ENCODE measurements at places on chromosomes 7 and 10.

DNA sequence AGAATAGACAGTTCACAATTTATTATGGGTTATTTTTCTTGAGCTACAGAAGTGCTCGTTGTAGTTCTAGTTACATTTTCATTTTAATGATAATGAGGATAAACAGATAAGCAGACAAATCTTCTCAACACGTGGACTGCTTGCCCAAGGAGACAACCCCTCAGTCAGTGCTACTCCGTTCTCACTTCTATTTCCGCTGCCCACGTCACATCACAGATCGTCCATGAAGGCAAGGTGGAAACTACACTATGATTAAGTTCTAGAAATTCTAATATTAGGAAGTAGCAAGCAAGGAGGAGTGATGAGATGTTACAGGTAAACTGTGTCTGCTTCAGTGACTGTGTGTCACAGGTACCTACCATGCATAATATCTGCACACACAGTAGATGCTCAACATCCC is 210.5 kb downstream of the CHCHD3 start:
- DNase-seq = no peak

DNA sequence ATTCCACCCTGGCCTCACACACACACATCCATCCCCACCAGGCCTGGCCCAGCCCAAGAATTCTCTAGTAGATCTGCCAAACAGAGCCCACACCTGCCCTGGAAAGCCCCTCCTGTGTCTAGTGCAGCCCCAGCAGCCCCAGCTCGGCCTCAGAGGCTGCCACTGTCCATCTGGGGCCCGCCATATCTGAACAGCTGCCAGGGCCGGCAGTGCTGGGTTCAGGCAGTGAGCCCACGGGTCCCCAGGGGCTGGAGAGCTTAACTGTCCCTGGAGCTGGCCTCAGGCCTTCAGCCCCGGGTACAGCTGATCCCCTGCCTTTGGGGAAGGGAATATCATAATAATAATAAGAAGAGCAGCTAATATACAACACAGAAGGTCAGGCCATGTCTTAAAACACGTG is 574 bp downstream of the MYL10 start:
- DNase-seq = no peak

- DNase-seq = no peak
Observed at GRCh38 chr10:50618624-50619023, 5.1 kb downstream of the SGMS1 start.

DNA sequence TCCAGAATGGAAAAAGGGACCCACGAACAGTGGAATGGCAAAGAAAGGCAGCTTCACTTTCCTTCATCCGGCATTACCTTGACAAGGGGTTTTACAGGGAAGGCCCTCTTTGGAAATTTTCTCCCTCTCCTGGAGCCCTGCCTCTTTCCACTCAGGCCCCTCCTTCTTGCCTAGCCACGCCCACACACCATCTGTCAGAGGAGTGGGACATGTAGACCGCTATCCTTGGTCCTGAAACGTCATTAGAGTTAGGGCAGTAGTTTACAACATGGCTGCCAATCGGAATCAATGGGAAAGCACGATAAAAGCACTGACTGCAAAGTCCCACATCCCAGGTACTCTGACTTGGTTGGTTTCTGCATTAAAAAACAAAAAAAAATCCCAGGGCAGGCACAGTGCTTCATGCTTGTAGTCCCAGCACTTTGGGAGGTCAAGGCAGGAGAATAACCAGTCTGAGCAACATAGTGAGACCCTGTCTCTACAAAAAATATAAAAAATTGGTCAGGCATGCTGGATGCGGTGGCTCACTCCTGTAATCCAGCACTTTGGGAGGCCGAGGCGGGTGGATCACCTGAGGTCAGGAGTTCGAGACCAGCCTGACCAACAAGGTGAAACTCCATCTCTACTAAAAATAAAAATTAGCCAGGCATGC is 96.4 kb downstream of the MARCHF5 start:
- DNase-seq = no peak

DNA sequence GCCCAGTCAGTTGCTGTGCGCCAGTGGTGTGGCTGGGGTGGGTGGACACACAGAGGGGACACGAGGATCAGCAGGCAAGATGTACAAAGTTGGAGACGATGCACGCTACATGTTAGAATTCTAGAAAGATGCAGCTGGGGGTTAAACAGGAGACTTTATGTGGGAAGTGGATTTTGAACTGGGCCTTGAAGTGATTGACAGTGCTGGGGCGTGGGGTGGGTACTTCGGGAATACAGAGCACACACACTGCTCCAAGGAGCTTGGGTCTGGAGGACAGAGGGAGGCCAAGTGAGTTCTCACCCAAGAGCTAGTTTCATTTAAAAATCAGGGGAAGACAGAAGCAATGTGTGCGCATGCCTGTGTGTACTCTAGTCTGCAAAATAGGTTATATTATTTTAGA is 87.1 kb downstream of the CREM start:
- no peak for DNase-seq

GRCh38 chr10:59880971-59881510 is 25.3 kb downstream of the CCDC6 start:
- no peak for DNase-seq

Measured in NCI-H774 (cell line).